ENCODE measurements at places on chromosomes 6 and 20. TPM values are rescaled to one million over a fixed set of nuclear protein-coding genes. Genes with fewer than 3 reads are reported as not detected.

GRCh38 chr6:35817515-35817914 is 12.4 kb downstream of the LHFPL5 start:
- no peak for DNase-seq

GRCh38 chr6:16228709-16229665 is 9.4 kb upstream of the GMPR start:
- no peak for DNase-seq

DNA sequence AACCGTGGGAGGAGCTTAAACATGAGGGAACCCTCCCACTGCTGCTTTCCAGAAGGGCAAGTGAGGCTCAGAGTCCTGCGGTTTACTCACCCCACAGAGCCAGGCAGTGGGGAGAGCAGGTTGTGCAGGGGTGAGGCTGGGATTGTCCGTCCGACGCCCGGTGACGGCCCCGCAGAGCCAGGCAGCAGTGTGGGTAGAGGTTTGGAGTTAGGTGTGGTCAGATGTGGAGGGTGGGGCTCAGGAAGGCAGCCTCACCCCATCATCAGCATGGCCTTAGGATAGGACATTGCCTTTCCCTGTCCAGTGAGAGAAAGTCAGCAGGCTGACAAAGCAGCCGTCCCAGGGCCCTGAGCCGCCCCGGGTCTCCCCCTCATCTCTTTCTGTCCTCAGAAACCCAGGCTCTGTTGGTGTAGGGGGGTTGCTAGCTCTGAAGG is 234.6 kb downstream of the DLL1 start:
- no peak for DNase-seq

DNA sequence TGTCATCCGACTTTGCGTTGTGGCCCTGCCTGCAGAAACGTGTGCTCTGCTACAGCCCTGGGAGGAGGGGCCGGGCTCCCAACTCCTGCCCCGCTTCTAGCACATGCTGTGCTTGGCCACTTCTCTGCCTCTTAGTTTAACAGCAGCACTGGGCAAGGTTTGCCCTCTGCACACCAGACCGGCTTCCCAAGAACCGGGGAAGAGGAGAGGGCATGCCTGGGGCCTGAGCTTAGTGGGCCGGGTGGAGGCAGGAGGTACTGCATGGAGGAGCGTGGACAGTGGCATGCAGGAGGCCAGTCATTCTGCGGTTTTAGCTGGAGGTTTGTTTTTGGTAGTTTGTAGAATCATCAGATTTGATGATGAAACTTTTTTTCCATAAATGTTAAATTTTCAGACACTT is 45.5 kb downstream of the CEP43 start:
- peak; percentile 6 for DNase-seq

DNA sequence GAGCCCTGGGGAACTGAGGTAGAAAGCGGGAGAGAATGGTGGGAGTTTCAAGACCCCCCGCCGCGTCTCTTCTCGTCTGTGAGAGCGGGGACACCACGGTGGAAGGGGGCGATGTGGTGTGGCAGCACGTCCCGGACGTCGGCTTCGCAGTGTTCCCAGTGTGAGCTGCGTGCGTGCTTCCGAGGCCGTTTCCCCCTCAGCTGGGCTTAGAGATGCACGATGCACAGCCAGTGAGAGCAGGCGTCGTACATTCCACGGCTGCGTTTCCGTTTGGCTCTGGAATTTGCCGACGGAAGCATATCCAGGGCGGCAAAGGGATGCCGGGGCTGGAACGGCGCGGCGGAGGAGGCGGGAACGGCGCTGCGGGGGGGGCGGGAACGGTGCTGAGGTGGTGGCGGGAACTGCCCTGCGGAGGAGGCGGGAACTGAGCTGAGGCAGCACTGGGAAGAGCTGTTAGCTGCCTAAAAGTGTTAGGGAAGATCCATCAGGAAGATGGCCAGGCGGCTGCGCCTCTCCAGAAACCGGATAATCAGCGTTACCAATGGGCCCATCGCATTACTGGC is 37.7 kb downstream of the KIF25 start:
- DNase-seq = peak; percentile 94

DNA sequence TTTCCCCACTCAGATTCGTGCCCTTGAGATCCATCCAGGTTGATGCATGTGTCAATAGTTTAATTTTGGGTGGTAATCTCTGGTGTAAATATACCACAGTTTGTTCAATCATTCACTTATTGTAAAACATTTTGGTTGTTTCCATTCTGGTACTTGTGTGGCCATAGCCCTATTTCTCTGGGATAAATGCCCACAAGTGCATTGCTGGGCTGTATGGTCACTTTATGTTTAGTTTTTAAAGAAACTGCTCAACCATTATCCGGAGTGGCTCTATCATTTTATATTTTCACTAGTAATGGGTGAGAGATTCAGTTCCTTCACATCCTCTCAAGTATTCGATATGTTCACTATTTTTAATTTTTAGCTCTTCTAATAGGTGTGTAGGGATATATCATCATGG is 60.7 kb upstream of the RNF24 start:
- no peak for DNase-seq

DNA sequence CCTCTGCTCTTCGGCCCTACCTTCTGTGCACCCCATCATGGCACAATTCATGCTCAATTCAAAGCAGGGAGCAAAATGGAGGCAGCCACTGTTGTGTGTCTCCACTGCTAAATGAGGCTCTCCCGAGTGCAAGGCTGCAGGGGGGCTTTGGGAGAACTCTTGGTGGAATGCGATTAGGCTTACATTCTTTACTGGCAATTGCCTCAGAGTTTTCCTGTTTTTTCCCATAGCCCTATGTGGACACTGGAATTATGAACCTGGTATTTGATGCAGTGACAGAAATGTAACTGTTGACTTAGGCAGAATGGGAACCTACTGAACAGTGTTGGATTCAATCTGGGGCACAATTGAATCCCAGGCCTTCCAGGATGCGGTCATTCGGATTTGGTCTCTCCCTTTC is 187.9 kb upstream of the GMDS start:
- DNase-seq = no peak

GRCh38 chr20:11174861-11175260 is 501.1 kb upstream of the JAG1 start:
- no peak for DNase-seq

DNA sequence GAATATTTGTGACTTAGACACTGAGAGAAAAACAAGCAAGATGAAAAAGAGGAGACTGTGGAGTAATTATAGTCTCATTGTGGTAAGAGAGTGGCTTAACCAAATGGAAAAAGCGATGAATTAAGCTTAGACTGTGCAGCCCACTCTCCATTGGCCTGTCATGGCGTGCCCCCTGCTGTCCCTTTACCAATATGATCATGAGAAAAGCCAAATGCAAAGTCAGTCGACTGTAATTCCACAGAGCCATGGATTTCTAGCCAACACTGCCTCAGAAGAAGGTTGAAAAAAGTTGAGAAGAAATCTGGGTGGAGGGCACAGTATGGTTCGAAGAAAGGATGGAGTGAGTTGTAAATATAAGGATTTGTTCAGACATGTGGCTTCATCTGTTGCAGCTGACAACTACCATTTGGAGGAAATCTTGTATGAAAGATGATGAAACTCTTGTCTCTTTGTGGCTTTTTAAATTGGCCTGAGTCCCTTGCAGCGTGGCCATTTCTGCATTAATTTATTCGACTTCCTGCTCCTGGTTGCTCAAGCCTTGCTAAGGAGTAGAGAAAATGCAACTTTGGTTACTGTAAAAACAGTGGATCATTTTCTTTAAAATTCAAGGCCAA is 251.4 kb downstream of the DOK5 start:
- DNase-seq = no peak

DNA sequence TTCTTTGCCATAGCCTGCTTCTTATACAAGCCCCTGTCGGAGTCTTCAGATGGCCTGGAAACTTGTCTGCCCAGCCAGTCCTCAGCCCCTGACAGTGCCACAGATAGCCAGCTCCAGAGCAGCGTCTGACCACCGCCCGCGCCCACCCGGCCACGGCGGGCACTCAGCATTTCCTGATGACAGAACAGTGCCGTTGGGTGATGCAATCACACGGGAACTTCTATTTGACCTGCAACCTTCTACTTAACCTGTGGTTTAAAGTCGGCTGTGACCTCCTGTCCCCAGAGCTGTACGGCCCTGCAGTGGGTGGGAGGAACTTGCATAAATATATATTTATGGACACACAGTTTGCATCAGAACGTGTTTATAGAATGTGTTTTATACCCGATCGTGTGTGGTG is 29.5 kb downstream of the SLCO4A1 start:
- DNase-seq = no peak

GRCh38 chr6:168179133-168179532 is 100.1 kb upstream of the FRMD1 start:
- no peak for DNase-seq

GRCh38 chr6:142984386-142984785 is 39.4 kb upstream of the HIVEP2 start:
- DNase-seq = no peak

- DNase-seq = peak; percentile 77
Observed at GRCh38 chr20:7980332-7981046, 39.1 kb downstream of the TMX4 start.

GRCh38 chr6:20746024-20746423 is 211.8 kb downstream of the CDKAL1 start:
- no peak for DNase-seq

DNA sequence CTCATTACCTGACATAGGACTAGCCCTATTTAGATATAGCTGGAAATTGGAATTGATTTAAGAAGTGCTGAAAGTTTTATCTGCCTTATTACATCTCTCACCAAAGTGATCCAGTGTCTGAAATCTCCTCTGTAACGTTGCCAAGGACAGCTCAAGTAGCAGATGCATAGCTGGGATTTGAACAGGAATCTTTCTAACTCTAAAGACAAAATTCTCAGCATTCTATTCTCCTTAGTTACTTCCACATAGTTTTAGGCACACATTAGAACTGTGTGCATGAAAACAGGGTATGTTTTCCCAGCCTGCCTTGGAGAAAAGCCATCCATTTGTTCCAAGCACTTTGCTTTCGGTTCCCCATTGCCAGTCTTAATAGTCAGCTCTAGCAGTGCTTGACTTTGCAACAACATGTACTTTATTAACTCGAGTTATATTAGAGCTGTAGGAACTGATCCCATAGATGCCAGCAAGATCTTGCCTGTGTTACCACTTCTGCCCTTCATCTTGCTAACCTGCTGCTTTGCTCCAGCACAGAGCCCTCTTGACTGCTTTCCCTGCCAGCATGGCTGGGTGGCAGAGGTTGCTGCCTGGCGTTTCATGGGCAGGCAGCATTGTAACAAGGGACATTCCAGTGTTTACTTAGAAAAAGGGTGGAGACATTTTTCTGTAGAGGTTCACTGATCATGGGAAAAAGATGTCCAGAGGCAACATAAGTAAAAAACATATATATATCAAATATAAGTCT is 56.1 kb upstream of the STMND1 start:
- DNase-seq = peak; percentile 17

- DNase-seq = no peak
Observed at GRCh38 chr6:20162515-20162914, 49.8 kb downstream of the MBOAT1 start.

- DNase-seq = peak; percentile 13
Observed at GRCh38 chr6:84177241-84177640, 50.2 kb downstream of the CEP162 start.

GRCh38 chr6:2909718-2910117 is 6.6 kb upstream of the SERPINB9 start:
- no peak for DNase-seq

The C20orf173 gene
- total RNA-seq = not detected

The B3GAT2 gene
- total RNA-seq = 0.92 TPM

The SIRPG gene
- total RNA-seq = not detected

Data from cardiac muscle cell (in vitro differentiated cells and primary cell).